ENCODE measurements at places on chromosomes 3 and 15.

DNA sequence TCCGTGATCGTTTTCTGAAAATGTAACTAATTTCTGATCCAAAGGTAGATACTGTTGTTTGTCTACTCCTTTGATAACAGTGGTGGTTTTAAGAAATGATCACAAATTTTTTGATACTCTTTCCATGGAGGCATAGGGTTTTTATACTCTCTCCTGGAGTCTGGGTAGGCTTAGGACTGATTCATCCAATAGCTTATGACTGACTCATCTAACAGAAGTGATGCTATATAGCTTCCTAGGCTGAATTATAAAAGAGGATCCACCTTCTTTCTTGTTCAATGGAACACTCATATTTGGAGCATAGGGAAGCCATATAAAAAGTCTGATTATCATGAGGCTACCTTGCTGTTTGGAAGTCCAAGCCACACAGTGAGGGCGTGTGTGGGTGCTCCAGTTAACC is 84.3 kb downstream of the CHST2 start:
- DNase-seq: no peak

DNA sequence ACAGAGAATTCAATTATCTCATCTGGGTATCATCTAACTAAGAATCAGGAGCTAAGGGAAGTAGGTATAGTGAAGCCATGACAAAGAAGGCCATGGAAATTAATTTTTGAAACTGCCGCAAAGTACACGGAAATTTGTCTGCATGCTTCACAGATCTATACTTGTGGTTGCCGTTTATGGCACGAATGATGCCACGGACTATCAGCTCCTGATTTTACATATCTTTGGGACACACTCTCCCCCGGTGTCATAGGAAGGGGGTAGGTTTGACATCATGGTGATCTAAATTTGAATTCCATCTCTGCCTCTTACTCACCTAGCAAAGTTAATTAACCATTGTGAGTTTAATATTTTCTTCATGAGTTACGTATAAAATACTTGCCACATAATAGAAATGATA is 14.0 kb downstream of the ARPP21 start:
- DNase-seq: no peak

GRCh38 chr15:96322536-96323318 is 7.8 kb upstream of the NR2F2 start:
- DNase-seq: no peak

- no peak for DNase-seq
These were observed 274.4 kb downstream of the PLCL2 start for GRCh38 chr3:17158941-17159682.

DNA sequence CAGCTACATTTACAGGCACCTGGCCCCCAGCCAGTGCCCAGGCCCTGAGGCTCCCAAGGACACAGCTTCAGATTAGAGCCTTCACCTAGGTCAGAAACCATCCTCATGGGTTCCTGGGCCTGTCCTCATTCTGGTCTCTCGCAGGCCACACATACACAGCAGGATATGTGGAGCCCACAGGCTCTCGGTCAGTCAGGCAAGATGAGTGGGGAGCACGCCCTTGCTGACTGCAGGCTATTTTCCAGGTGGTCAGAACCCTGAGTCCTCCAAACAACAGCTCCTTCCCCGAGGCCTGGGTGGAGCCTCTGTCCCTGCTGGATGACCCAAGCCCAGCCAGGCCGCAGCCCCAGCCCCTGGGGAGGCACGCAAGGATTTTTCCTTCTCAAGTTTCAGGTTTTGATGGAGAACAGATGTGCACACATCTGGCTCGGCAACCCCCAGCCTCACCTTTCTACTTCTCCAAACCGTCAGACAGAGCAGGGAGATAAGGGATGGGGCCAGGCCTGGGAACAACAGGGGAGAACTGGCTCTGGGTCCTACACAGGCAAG is 1.6 kb downstream of the STRA6 start:
- DNase-seq: no peak

- no peak for DNase-seq
These were observed 480.5 kb downstream of the OTOL1 start for GRCh38 chr3:161977063-161977462.
